Spinal cord (tissue), 10 donors: ENCODE measurements at places on chromosomes 11 and 22. TPM values are rescaled to one million over a fixed set of nuclear protein-coding genes. Genes with fewer than 3 reads are reported as not detected.

Gene PGA5
- 0.79 TPM for polyA plus RNA-seq

Gene ART1
- polyA plus RNA-seq, result not detected

GRCh38 chr22:45318168-45318557, 8.4 kb downstream of the FAM118A start:
- H3K4me3 ChIP-seq, result no peak overlapping the region
- peak overlapping the region; percentile 78 for H3K27ac ChIP-seq
- H3K4me1 ChIP-seq, result peaks cover 15% of the 10 kb centered on the region
- no peaks in the 10 kb centered on the region for H3K27me3 ChIP-seq
- no peak for DNase-seq
- peaks cover 4% of the 10 kb centered on the region for H3K36me3 ChIP-seq

DNA sequence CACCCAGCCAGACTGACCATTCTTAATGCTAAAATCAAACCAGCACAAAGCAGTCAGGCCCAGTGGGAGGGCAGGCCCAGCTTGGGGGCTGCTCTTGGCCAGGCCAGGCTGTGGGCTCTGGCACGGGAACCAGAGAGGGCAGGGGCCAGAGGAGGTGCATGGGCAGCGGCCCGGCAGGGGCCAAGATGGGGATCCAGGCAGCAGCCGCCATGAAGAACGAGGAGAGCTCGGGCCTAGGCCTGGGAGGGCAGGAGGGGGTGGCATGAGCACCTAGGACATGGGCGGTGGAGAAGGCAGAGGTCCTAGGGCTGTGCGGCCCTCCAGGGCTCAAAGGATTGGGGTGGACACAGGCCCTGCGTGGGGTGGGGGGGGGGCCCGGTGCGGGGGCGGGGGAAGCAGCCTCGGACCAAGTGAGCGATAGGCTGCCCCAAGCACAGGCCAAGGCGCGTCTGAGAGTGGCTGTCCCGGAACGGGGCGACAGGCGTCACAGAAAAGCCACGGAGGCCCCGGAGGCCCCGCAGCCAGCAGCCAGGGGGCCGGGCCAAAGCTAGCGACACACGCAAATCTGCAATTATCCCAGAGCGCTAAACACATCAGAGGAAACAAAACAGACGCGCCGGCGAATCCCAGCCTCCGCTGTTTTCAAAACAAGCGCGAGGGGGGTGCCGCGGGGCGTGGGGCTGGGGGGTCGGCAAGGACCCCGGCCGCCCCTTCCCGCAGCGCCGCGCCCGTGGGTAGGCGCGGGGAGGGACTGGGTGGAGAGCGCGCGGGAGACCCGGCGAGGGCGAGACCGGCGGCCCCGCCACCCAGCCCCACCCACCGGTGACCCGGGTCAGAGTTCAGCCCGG, 8.3 kb downstream of the PLXNB2 start:
- H3K27me3 ChIP-seq, result no peaks in the 10 kb centered on the region
- H3K4me1 ChIP-seq, result peaks cover 85% of the 10 kb centered on the region
- H3K36me3 ChIP-seq, result peaks cover 68% of the 10 kb centered on the region
- H3K4me3 ChIP-seq, result no peak overlapping the region

GRCh38 chr11:61545341-61545740, 35.5 kb downstream of the SYT7 start:
- peaks cover 29% of the 10 kb centered on the region for H3K4me1 ChIP-seq
- H3K36me3 ChIP-seq, result peaks cover 62% of the 10 kb centered on the region
- no peak overlapping the region for H3K27ac ChIP-seq
- H3K4me3 ChIP-seq, result no peak overlapping the region
- no peaks in the 10 kb centered on the region for H3K27me3 ChIP-seq
- no peak for DNase-seq

DNA sequence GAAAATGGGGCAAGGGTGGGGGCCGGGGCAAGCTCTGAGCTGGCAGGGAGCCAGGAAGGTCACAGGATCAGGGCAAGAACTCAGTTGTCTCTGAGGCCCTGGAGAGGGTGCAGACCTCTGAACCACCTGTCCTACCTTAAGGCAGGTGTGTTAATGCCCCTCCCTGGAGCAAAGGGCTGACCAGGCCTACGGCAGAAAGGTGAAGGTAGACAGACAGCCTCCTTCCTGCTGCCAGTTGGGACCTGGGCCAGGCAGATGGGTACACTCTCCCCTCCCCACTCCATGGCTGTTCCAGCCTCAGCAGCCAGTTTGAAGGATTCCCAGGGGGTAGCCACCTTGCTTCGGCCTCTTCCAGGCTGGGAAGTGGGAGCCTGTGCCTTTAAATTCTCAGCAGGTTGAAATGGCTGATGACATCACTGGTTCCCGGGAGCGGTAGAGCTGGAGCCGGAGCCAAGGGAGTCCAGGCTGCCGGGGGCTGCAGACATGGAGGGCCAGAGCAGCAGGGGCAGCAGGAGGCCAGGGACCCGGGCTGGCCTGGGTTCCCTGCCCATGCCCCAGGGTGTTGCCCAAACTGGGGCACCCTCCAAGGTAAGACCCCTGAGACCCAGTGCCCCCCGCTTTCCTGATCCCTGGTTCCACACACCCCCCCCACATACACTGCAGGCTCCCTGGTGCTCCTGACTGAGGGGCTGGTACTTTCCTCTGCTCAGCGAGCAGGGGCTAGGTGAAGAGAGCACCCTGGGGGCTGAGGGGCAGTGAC, at the start of gene INPP5J:
TSS of gene INPP5J (plus strand) at position 435 of the 760 bp plus-strand sequence. CDS start at position 484, 49 bp downstream.
- peaks cover 18% of the 10 kb centered on the region for H3K36me3 ChIP-seq
- H3K4me1 ChIP-seq, result peaks cover 23% of the 10 kb centered on the region
- no peak for DNase-seq
- no peaks in the 10 kb centered on the region for H3K27me3 ChIP-seq
- H3K27ac ChIP-seq, result no peak within 1 kb of the TSS

- peaks cover 9% of the 10 kb centered on the region for H3K4me1 ChIP-seq
- H3K4me3 ChIP-seq, result peak within 1 kb of the TSS; percentile 42
- H3K36me3 ChIP-seq, result no peaks in the 10 kb centered on the region
- no peak within 1 kb of the TSS for H3K27ac ChIP-seq
- no peaks in the 10 kb centered on the region for H3K27me3 ChIP-seq
- peak; percentile 84 for DNase-seq
Observed at GRCh38 chr11:94511932-94512781, at the start of gene C11orf97. Gene C11orf97 (plus strand): TSS chr11:94512461. CDS start chr11:94512529, 68 bp downstream.

- no peaks in the 10 kb centered on the region for H3K27me3 ChIP-seq
- DNase-seq, result no peak
- peaks cover 10% of the 10 kb centered on the region for H3K4me1 ChIP-seq
Observed at GRCh38 chr11:130092661-130093060, 23.0 kb downstream of the APLP2 start.

DNA sequence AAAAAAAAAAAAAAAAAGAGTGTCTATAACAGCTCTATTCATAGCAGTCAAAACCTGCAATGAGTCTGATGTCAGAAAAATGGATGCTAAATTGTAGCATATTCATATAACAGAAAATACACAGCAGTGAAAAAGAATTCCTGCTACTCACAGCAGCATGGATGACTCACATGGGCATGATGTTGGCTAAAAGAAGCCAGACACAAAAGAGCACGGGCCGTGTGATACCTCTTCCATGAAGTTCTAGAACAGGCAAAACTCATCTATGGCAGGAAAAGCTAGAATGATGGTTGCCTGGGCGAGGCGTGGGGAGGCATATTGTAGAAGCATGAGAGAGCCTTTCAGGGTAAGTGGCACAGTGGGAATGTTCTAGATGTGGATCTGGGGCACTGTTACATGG, 18.9 kb downstream of the PLAAT3 start:
- peaks cover 4% of the 10 kb centered on the region for H3K36me3 ChIP-seq
- DNase-seq, result no peak
- peaks cover 4% of the 10 kb centered on the region for H3K4me1 ChIP-seq
- H3K27ac ChIP-seq, result no peak overlapping the region
- H3K4me3 ChIP-seq, result no peak overlapping the region
- no peaks in the 10 kb centered on the region for H3K27me3 ChIP-seq

GRCh38 chr22:19643448-19644313, 70.6 kb upstream of the SEPTIN5 start:
- peaks cover 2% of the 10 kb centered on the region for H3K27me3 ChIP-seq
- DNase-seq, result no peak
- H3K4me1 ChIP-seq, result no peaks in the 10 kb centered on the region
- no peak overlapping the region for H3K27ac ChIP-seq
- H3K36me3 ChIP-seq, result no peaks in the 10 kb centered on the region
- H3K4me3 ChIP-seq, result no peak overlapping the region

DNA sequence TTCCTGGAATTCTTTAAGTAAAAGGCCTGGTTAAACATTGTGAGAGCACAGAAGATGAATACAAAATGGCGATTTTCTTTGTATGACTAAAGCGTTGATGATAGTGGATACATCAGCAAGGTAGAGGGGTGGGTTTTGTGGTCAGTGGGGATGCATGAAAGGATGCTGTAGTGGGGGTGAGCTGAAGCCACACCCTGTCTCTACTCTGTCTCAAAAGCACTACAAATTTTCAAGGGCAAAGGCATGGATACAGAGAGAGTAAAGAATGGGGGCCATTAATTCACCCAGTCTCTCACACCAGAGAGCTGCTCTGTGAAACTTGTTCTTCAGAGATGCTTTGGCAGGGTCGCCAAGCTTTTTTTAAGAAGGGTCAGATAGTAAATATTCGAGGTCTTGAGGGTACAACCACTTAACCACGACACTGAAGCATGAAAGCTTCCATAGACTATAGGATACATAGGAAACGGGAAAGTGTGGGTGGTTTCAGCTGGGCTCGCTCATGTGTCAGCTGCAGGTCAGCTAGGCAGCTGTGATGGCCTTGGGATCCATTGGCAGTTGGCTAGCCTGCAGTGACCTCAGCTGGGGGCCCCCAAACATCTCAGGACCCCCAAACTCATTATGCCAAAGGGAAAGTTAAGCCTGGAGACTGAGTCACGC, 8.3 kb downstream of the TMEM138 start:
- H3K27ac ChIP-seq, result peak overlapping the region; percentile 45
- peaks cover 16% of the 10 kb centered on the region for H3K4me1 ChIP-seq
- no peaks in the 10 kb centered on the region for H3K27me3 ChIP-seq
- DNase-seq, result no peak

GRCh38 chr11:82848829-82849228, 51.4 kb downstream of the PRCP start:
- H3K27ac ChIP-seq, result no peak overlapping the region
- DNase-seq, result no peak

GRCh38 chr11:34665077-34665835, 44.4 kb downstream of the EHF start:
- H3K36me3 ChIP-seq, result no peaks in the 10 kb centered on the region
- no peaks in the 10 kb centered on the region for H3K4me1 ChIP-seq
- DNase-seq, result no peak

DNA sequence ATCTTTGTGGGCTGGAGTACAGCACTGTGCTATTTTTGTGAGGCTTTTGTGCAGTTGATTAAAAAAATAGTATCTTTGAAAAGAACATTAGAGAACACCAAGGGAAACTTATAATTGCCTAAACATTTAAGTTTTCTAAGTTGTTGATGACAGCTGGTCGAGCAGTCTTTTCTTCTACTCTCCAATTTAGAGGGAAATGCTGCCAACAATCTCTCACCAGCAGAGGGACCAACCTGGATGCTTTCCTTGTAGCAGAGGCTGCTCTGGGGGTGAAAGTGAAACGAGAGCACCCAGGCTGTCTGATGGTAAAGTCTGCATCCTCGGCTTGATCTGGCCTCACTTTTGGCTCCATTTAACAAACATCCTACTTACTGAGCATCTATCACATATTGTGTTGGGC, 1286.5 kb upstream of the TENM4 start:
- no peak overlapping the region for H3K4me3 ChIP-seq
- H3K27me3 ChIP-seq, result no peaks in the 10 kb centered on the region
- H3K4me1 ChIP-seq, result no peaks in the 10 kb centered on the region
- no peak overlapping the region for H3K27ac ChIP-seq

- H3K4me1 ChIP-seq, result no peaks in the 10 kb centered on the region
- H3K4me3 ChIP-seq, result no peak overlapping the region
- DNase-seq, result no peak
Observed at GRCh38 chr22:32052936-32053791, 10.1 kb downstream of the SLC5A1 start.

GRCh38 chr11:14499178-14499559, 442 bp downstream of the COPB1 start:
- no peaks in the 10 kb centered on the region for H3K27me3 ChIP-seq
- peaks cover 4% of the 10 kb centered on the region for H3K36me3 ChIP-seq
- no peaks in the 10 kb centered on the region for H3K4me1 ChIP-seq
- DNase-seq, result no peak
- peak overlapping the region; percentile 94 for H3K4me3 ChIP-seq

DNA sequence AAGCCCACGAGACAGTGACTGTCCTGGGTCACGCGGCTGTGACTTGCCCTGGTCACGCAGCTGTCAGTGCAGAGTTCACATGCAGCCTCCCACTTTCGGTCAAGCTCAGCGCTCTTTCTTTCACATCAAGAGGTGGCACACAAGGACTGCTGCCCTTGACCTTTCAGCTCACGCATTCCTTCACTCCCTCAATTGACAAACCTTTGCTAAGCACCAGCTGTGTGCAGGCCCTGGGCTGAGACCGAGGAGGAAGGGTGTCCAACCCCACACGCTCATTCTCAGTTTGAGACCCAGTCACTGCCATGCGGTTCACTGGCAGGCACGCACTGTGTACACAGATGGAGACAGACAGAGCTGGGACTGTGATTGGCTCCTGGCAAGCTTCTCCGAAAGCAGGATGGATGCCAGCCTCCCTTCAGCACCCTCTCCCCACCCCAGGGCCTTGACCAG, 70.3 kb downstream of the SCUBE1 start:
- no peak overlapping the region for H3K27ac ChIP-seq
- peaks cover 5% of the 10 kb centered on the region for H3K36me3 ChIP-seq
- H3K27me3 ChIP-seq, result peaks cover 2% of the 10 kb centered on the region
- H3K4me1 ChIP-seq, result peaks cover 22% of the 10 kb centered on the region

DNA sequence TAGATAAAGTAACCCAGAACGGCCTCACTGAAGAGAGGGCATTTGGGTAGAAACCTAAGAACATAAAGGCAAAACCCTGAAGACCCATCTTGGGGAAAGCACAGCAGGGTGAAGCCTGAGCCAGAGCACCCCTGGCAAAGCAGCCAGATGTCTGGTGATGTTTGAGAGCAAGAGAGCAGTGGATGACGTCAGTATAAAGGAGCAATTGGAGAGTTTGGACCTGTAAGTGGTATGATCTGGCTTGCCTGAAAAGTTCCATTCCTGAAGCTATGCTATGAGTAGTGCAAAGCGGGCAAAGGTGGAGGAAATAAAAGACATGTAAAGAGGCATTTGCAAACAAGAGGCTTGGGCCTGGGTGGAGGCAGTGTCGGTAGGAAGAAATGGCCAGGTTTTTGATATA, 167.8 kb downstream of the MSANTD4 start:
- H3K27me3 ChIP-seq, result no peaks in the 10 kb centered on the region
- DNase-seq, result no peak
- H3K4me3 ChIP-seq, result no peak overlapping the region
- H3K36me3 ChIP-seq, result no peaks in the 10 kb centered on the region

DNA sequence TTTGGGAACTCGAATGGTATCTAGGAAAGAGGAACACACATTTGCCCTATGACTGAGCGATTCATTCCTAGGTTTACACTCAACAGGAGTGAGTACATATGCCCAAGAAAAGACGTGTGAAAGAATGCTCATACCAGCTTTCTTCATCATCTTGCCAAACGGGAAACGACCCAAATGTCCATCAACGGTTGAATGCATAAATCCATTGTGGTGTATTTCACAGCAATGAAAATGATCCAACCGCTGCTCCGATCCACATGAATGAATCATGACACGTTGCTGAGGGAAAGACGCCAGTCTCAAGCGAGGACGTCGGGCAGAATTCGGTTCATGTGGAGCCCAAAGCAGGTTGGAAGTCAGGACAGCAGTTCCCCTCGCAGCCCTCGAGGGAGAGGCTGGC, 71.5 kb downstream of the CYTH4 start:
- peaks cover 9% of the 10 kb centered on the region for H3K4me1 ChIP-seq
- no peaks in the 10 kb centered on the region for H3K27me3 ChIP-seq
- no peak for DNase-seq
- H3K36me3 ChIP-seq, result peaks cover 6% of the 10 kb centered on the region
- H3K27ac ChIP-seq, result no peak overlapping the region
